ENCODE measurements at places on chromosomes 3 and 15. TPM values are rescaled to one million over a fixed set of nuclear protein-coding genes. Genes with fewer than 3 reads are reported as not detected.
A peak's percentile ranks its signal among the peaks of the same experiment; 100 is the strongest.

DNA sequence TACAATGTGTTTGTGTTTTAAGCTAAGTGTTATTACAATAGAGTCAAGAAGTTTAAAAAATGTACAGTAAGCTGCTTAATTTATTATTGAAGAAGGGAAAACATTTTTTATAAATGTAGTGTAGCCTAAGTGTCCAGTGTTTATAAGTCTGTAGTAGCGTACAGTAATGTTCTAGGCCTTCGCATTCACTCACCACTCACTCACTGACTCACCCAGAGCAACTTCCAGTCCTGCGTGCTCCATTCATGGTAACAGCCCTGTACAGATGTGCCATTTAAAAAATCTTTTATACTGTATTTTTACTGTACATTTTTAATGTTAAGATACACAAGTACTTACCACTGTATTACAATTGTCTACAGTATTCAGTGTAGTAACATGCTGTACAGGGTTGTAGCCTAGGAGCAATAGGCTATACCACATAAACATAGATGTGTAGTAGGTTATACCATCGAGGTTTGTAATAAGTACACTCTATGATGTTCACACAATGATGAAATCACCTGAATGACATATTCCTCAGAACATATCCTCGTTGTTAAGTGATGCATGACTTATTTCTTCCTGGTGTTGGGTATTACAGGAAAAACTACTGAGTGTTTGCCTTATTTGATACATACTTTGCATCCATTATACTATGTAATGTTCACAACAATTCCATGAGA, 156.6 kb upstream of the NUDT16 start:
- no peak for DNase-seq

- no peak for DNase-seq
These were observed 26.4 kb downstream of the CCDC12 start for GRCh38 chr3:46950177-46950576.

GRCh38 chr3:66409771-66410754, 90.8 kb downstream of the LRIG1 start:
- no peak for DNase-seq

GRCh38 chr15:89501646-89502045, 5.3 kb upstream of the RHCG start:
- DNase-seq, result no peak

GRCh38 chr15:67783303-67783702, 42.0 kb upstream of the SKOR1 start:
- DNase-seq, result no peak

- no peak for DNase-seq
These were observed 6.8 kb downstream of the SKOR1 start for GRCh38 chr15:67832031-67832551.

GRCh38 chr15:34734303-34734702, 20.5 kb downstream of the GJD2 start:
- no peak for DNase-seq

DNA sequence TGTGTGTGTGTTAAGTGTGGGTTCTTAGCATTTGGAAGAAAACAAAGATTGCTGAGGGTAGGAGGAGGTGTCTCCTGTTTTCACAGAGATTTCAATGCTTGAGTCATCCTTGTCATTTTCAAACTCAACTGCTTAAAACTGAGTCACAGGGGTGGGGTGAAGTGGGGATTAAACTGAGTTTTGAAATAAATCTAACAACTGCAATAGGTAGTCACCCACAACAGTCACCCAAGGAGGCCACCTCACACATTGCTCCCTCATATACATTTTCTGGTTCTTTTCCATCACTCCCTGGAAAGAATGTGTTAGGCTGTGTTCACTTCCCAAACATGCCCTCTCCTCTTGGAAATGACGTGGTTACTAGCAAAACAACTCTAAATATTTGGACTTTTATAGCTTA, 187.7 kb upstream of the CMC1 start:
- DNase-seq, result no peak

- no peak for DNase-seq
These were observed 24.3 kb downstream of the ZDHHC19 start for GRCh38 chr3:196186651-196187573.

GRCh38 chr3:157375342-157375986, 61.2 kb upstream of the PTX3 start:
- DNase-seq, result no peak

- no peak for DNase-seq
These were observed 74.4 kb downstream of the MOBP start for GRCh38 chr3:39541917-39542329.

GRCh38 chr15:70049701-70050301, 47.9 kb downstream of the TLE3 start:
- no peak for DNase-seq

DNA sequence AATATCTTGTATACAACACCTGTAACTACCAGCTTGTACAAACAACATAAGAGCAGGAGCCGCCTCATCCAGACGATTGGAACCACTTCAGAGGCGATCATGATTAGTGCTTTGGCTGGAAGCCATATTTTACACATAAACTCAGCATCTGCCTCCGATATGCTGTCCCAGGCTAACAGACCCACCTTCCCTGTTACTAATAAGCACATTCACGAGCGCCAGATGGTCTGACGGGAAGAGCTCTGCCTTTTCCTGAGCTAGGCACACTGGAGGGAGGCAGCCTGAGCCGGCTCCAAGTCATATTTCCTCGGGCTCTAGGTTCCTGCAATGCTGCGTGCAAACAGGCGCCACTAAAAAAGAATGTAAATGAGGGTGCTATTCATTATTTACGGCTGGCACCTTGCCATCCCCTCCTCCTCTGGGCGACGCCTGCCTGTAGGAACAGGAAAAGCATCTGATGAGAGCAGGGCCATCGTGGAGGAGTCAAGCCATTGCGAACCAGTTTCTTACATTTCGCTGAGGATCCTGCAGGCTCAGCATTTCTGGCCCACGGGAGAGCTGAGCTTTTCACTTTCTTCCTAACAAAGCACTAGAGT, 98.2 kb downstream of the ANXA2 start:
- no peak for DNase-seq

GRCh38 chr3:24810881-24811280, 316.2 kb upstream of the THRB start:
- no peak for DNase-seq

- no peak for DNase-seq
These were observed 71.9 kb downstream of the MGLL start for GRCh38 chr3:127750226-127751031.

DNA sequence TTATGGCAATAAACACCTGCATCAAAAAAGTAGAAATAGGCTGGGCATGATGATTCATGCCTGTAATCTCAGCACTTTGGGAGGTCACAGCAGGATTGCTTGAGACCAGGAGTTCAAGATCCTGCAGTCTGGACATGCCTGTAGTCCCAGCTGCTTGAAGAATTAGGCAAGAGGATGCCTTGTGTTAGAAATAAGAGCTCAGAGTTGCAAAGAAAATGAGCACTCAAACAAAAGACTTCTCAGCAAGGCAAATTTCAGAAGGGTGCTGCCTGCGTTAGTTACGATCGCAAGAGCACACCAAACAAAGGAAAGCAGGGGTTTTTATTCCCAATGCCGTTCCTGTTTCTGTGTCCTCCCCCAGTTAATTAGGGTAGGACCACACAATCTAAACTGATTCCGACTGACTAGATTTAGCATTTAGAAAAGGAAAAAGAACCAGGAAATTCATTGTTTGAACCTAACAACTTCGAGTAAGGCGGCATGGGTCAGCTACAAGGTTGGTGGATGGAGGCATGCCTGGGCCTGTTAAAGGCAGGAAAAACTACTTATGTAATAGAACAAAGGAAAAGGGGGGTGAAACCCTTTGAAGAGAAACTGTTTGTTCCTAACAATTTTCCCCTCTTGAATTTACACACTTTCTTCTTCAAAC, 55.5 kb downstream of the DLG1 start:
- DNase-seq, result no peak

GRCh38 chr3:192514081-192514753, 213.1 kb downstream of the FGF12 start:
- DNase-seq, result no peak

DNA sequence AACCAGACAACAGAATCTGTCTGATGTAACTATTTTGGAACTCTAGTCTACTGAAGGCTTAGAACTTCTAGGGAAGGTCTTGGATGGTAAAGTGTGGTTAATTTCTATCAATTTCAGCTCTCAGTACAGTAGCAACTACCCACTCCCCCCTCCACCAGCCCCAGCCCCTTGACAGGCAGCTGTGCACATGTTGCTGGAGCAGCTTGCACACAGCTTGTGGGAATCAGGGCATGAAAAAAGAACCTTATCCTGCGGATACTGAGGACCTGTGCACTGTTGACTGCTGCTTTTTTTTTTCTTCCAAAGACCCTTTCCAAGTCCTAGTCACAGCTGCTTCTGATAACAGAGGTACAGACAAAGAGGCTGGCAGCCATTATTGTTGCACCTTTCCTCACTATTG, 81.5 kb upstream of the UBP1 start:
- DNase-seq, result no peak

- peak; percentile 9 for DNase-seq
These were observed 17.2 kb upstream of the ADIPOQ start for GRCh38 chr3:186825294-186825821.

GRCh38 chr3:32837789-32838188, 20.0 kb downstream of the TRIM71 start:
- DNase-seq, result no peak

- no peak for DNase-seq
These were observed 37.0 kb downstream of the STARD9 start for GRCh38 chr15:42612367-42612912.

GRCh38 chr15:72825829-72826228, 42.3 kb upstream of the ADPGK start:
- DNase-seq, result no peak

GRCh38 chr3:43405888-43406642, 119.7 kb downstream of the SNRK start:
- DNase-seq, result peak; percentile 63

DNA sequence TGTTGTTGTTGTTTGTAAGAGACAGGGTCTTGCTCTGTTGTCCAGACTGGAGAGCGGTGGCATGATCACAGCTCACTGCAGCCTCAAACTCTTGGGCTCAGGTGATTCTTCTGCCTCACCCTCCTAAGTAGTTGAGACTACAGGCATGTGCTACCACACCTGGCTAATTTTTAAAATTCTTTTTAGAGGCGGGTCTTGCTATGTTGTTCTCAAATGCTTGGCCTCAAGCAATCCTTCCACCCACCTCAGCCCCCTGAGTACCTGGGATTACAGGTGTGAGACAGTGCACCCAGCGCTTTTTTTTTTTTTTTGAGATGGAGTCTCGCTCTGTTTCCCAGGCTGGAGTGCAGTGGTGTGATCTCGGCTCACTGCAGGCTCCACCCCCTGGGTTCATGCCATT, 46.7 kb downstream of the TMOD3 start:
- DNase-seq, result no peak

DNA sequence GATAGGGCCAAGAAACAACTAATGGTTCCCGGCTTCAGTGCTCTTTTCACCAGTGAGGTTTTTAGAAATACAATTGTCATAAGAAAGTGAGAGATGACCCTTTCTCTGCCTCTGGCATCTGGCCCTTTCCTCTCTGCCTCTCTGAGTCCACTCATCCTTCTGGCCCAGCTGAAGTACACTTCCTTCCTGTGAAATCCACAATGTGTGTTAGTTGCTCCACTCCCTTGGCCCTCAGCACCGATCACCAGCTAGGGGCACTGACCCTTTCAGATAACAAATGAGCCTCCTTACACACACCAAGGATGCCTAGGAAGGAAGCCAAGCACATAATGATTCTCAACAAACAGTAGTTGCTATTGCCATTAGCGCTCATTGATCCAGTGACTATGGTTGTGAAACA, 2.9 kb upstream of the CAV3 start:
- DNase-seq, result no peak

DNA sequence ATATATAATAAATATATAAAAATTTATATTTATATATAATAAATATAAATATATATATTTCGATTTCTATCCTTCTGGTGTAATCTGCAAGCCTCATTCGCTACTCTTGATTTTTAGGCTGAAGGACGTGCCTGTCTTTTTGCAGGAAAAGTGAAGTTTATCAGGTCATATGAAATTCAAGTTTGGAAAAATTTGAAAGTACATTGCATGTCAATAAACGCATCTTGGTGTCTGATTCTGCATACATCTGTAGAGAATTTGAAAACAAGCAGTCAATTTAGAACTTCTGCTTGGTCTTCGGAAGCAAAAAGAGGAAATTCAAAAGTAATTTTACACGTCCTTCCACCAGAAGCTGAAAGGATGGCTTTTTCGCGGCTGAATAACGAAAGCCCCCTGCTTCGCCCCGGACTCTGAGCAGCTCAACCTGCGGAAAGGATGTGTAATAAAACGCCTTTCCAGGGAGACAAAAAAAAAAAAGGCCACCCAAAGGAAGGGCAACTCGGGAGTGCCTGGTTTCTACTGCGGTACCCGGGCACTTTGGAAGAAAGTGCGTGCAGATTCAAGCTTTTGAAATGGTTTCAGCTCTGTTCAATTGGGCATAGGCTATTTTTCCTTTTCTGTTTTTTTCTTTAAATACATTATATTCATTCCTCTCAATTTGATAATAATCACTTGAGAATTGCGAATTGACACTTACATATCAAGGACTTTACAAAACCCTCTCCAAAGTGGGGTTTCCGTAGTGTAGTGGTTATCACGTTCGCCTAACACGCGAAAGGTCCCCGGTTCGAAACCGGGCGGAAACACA, 1.5 kb upstream of the MYNN start:
- peak; percentile 80 for DNase-seq

- no peak for DNase-seq
These were observed 605.0 kb upstream of the TBL1XR1 start for GRCh38 chr3:177802151-177802900.

DNA sequence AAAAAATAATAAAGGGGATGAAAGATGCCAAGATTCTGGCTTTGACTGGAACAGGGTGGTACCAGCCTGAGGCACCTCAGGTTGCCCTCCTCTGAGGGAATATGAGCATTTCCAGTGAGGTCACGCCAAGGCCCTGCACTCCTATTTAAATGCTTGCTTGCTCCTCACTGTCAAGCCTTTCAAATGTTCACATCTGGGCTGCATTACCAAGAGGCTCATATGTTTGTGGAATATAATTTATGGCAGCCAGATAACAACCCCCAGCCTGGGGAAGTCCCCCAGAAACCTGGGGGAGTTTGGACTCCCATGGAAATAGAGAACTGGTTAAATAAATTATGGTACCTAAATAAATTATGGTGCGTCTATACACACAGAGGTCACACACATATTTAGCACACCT, 88.4 kb downstream of the FRMD4B start:
- no peak for DNase-seq

- DNase-seq, result peak; percentile 10
These were observed 182.4 kb downstream of the UACA start for GRCh38 chr15:70580958-70581357.

Gene NR2E3
- polyA plus RNA-seq, result not detected

Gene ARID3B
- 4.4 TPM for polyA plus RNA-seq

Gene ADAMTS17
- polyA plus RNA-seq, result 0.03 TPM

Gene CACNA2D3
- 8.1 TPM for polyA plus RNA-seq

Gene RAD18
- polyA plus RNA-seq, result 5.1 TPM

Gene CYP1A1
- polyA plus RNA-seq, result not detected

Gene ROBO2
- polyA plus RNA-seq, result not detected

Gene RBMS3
- not detected for polyA plus RNA-seq

Gene CEP97
- 1.7 TPM for polyA plus RNA-seq

Gene GLT8D1
- polyA plus RNA-seq, result 34.8 TPM

Gene PLA2G4E
- polyA plus RNA-seq, result not detected

Gene PRR23A
- polyA plus RNA-seq, result not detected

Gene TPRG1
- 1.7 TPM for polyA plus RNA-seq

Gene DNAH12
- 0.03 TPM for polyA plus RNA-seq

Gene DAPK2
- 4.1 TPM for polyA plus RNA-seq
